ENCODE measurements at places on chromosomes 7 and 10.
A peak's percentile ranks its signal among the peaks of the same experiment; 100 is the strongest.

- no peak for DNase-seq
Observed at GRCh38 chr10:85596389-85596788, 770.2 kb downstream of the GRID1 start.

GRCh38 chr7:106365252-106366005 is 80.6 kb upstream of the NAMPT start:
- DNase-seq, result no peak

DNA sequence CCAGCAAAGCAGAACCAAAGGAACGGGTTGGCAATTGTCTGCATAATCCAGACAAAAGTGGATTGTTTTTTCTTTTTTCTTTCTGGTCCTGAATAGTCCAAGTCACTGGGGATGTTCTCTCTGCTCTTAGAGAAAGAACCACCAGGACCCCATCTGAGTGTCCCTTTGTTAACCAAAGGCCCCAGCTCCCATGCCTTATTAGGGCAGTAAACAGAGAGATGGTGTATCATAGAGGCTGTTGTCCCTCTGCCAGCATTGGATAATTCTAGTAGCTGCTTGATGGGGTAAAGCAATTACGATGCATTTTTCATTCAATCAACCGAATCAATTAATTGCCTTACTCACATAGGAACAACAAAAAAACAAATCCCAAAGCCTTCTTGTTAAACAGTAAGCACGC is 213.0 kb downstream of the BUB3 start:
- no peak for DNase-seq

DNA sequence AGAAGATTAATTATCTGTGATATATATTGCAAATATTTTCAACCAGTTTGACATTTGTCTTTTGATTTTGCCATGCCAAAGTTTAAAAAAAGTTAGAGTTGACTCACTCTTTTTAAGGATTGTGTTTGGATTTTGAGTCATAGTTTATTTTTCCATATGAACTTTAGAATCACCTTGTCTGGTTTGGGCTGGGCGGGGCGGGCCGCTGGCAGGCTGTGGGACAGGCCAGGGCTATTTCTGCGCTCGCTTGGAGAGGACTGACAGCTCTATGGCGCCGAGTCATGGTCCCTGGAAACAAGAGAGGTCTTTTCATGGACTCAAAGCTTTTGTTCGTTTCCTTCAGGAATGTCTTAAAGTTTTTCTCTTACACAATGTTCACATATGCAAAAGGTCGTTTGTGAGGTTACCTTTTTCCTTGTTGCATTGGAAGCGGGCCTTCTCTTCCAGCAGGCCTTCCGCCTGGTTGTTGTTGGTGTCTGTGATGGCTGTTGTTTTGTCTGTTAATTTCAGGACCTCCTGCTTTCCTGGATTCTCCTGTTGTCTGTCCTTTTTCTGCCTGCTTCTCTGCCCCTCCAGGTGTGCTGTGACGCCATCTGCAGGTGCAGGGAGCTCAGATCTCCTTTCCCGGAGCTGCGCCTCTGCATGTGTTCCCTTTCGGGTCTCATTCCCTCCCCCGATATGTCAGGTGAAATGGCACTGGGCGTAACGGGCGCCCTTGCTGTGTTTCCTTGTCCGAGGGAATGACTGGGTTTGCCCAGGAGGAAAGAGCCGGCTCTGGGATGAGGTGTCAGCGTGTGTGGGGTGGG is 53.8 kb downstream of the INPP5A start:
- no peak for DNase-seq

- DNase-seq, result no peak
Observed at GRCh38 chr10:110544958-110545537, 22.4 kb upstream of the SMC3 start.

- no peak for DNase-seq
Observed at GRCh38 chr10:11242443-11243387, 225.0 kb downstream of the CELF2 start.

GRCh38 chr10:13956826-13957225 is 370.1 kb downstream of the PRPF18 start:
- no peak for DNase-seq

DNA sequence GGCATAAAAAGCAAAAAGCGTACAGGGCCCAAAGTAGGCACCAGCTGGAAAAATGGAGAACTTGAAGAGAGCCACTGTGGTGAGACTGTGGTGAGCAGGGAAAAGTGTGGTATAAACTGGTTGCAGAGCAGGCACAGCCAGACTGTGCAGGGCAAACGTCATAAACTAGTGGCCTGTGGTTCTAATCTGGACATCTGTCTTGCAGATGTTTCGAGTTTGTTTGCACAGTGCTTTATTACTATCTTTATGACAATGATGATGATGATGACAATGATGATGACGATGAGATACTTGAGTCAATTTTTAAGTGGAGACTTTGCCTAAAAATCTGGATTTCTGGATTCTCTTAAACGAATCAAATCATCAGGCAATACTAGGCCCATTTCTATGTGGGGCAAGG is 45.7 kb downstream of the SEMA3C start:
- no peak for DNase-seq

DNA sequence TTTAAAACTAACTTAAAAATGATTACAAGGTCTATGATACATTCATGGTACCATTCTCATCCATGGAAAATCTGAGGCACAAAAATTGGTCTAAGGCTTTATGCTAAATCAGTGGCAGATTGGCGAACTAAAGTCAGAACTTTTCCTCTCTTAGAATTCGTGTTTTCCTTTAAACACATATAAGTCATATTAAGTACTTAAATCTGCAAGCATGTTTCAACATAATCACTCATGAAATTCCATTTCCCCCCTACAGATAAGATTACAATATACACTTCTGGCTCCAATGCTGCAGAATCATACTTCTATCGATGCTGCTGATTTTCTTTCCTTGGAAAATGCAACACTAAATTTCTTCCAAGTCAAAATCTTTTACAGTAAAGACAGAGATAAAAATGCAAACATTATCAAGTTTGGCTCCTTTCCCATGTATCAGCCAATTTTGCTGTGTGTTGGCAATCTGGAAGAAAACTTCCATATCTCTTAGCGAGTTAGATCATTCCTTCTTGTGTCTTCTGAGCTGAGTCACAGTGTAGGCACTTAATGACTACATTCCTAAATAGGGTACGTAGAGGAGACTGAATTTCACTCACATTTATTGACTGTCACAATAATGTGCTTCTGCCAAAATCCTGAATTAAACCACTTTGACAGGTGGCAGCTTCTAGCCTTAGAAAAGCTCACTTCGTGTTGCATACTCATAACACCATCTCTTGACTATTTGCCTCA is 76.4 kb upstream of the LRRC17 start:
- DNase-seq, result no peak

DNA sequence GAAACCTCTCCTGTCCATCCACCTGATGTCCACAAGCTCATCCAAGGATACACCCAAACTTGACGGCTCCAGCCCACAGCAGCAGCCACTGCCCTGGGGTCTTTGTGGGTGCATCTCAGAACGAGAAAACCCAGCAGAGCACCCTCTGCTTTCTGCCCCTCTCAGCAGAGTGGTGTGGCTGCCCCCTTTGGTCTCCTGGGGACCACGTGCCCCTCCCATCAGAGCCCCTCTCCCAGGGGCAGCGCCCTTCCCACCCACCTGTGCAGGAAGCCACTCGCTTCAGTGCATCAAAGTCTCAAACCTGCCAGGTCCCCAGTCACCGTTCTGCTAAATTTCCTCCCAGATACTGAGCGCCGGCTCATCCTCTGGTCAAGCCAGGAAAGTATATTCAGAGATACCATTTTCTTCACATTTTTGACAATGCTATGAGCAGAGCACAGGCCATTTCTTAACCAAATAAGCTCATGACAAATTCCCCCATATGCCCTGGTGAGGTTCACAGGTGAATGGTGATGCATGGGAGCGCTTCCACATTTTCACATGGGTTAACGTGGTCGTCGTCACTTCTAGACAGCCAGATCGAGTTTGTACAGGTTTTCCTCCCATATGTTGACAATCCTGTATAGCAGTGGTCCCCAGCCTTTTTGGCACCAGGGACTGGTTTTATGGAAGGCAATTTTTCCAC is 32.4 kb downstream of the CAMK2B start:
- peak; percentile 1 for DNase-seq

DNA sequence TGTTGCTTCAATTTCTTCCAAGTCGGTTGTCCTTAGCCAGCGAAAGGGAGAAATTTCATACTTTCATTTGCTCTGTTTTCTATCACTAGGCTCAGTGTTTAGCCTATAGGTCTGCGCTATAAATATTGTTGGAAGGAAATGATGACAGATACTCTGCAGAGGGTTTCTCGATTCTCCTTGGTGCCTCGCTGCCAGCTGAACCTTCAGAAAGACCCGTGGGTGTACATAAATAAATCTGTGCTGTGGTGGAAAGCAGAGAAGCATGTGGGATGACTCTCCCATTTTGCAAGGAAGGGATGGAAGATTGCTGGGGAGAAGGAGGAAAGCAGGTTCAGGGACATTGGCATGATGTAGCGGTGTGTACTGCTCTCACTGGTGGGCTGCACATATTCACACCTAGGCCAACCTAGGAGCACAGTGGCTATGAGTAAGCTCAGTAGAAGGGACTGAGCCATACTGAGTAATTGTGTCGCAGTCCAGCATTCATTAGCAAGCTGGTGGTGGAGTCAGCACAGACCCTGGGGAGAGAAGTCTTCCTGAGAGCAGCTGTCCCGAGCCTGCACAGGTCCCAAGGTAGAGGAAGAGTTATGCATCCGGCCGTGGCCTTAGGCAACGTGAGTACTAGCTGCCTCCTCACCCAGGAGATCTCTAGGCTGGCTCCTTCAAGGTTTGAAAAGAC is 50.5 kb downstream of the PNLIPRP3 start:
- no peak for DNase-seq

DNA sequence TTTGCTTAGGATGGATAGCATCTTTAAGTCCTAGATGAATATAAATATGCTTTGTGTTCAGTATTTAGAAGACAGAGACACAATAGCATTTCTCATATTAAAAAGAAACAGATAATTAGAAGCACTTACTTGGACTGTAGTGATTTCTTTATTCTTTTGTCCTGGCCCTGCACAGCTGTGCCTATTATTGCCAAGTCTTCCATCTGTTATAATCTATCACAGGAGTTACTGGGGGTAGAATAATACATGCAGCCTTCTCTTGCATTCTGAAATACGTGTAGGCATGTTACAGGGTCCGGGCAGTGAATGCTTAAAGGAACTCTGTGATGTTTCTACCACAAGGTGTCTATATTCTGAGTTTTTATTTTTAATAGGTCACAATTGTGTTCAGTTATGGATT is 461.5 kb upstream of the COBL start:
- DNase-seq, result no peak
